ENCODE measurements at places on chromosomes 12 and 14.
A peak's percentile ranks its signal among the peaks of the same experiment; 100 is the strongest.

- no peak for DNase-seq
These were observed 30.1 kb downstream of the MED13L start for GRCh38 chr12:116247377-116247776.

- no peak for DNase-seq
These were observed 6.6 kb downstream of the CLEC1B start for GRCh38 chr12:9992296-9992695.

DNA sequence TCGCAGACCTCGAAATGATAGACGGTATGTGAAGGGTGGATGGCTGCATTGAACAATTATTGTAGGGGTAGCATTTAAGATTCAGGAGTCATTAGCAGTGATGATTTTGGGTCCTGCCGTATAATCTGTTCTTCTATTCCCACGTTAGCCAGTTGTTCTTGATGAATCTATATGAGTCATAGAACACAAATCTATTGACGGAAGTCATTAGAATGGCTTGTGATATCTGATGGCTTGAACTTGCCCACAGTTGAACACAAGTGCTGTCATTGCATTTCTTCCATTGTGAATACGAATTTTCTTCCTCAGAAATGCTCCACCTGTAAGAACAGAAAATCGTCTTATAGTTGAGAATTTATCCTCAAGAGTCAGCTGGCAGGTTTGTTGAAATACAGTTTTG lies 1.9 kb downstream of the SRSF5 start:
- DNase-seq, result peak; percentile 14

- peak; percentile 12 for DNase-seq
These were observed 65.1 kb upstream of the GPHB5 start for GRCh38 chr14:63383776-63384367.

- DNase-seq, result peak; percentile 22
These were observed 731 bp upstream of the PCNX4 start for GRCh38 chr14:60090864-60091519.

Measured in CD4-positive, alpha-beta T cell treated with Interleukin-2 at 100 ng/mL for 4 hours (primary cell).